ENCODE measurements at places on chromosomes 6 and 20.
A peak's percentile ranks its signal among the peaks of the same experiment; 100 is the strongest.

DNA sequence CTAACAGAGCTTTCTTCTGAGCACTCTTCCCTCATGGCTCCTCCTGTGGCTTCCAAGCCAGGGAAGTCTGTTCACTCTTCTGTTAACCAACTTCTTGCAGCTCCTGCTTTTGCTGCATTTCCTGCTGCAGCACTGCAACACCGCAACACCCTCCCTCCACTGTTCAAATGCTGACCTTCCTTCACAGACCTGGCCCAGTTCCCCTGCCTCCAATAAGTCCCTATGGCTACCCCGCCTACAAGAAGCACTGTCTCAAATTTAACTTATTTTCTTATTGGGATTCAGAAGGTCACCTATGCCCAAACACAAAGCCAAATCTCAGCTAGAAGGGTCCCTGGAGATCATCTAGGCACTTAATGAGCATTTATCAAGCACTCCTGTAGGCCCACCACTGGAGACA lies 44.6 kb downstream of the ELMO2 start:
- no peak for DNase-seq

GRCh38 chr6:50249493-50249892 lies 199.8 kb upstream of the DEFB112 start:
- peak; percentile 4 for DNase-seq

GRCh38 chr6:64516393-64516792 lies 880.8 kb downstream of the PHF3 start:
- DNase-seq: no peak

DNA sequence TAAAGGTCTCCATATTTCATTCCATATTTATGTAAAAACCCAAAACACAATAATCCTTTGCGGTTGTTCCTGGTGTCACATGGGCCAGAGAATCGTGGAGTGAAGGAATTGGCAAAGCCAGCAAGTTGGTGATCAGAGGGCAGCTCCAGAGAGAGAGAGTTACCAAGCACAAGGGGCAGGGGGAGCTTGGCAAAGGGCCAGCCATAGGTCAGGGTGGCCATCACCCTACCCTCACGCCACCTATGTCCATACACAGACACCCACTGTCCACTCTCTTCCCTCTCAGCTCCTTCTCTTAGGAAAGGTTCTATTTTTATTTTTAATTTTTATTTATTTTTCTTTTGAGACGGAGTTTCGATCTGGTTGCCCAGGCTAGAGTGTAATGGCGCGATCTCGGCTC lies 163.2 kb upstream of the JARID2 start:
- DNase-seq: no peak

DNA sequence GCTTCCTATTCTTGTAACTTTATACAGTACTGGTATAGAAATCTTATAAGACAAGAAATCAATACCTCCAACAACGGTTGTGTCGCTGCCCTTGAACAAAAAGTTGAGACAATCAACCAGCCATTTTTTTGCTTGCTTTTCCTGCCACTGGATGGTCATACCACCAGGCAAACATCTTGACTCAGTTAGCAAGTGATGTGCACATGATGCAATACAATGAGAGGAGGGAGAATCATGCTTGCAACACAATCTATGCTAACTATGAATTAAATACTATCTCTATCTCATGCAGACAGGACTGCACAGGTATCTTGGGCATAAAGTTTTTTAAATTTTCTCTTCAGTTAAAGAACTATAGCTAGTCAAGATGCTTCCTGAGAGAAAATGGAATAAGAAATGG lies 877.7 kb upstream of the CITED2 start:
- no peak for DNase-seq

DNA sequence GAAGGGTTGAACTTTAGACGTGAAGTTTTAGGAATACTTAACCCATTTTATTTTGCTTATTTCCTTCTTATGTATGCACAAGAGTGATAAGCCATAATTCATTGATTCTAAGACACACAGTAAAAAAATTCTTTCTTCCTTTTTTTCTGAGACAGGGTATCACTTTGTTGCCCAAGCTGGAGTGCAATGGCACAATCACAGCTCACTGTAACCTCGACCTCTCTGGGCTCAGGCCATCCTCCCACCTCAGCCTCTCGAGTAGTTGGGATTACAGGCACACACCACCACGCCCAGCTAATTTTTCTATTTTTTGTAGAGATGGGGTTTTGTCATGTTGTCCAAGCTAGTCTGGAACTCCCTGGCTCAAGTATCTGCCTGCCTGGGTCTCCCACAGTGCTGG lies 116.6 kb upstream of the RNF24 start:
- DNase-seq: no peak

- no peak for DNase-seq
Observed at GRCh38 chr20:36197271-36197670, 39.0 kb upstream of the AAR2 start.

GRCh38 chr6:105389543-105389942 lies 13.3 kb downstream of the PREP start:
- DNase-seq: no peak

- no peak for DNase-seq
Observed at GRCh38 chr6:4901386-4902061, 102.3 kb downstream of the RPP40 start.

DNA sequence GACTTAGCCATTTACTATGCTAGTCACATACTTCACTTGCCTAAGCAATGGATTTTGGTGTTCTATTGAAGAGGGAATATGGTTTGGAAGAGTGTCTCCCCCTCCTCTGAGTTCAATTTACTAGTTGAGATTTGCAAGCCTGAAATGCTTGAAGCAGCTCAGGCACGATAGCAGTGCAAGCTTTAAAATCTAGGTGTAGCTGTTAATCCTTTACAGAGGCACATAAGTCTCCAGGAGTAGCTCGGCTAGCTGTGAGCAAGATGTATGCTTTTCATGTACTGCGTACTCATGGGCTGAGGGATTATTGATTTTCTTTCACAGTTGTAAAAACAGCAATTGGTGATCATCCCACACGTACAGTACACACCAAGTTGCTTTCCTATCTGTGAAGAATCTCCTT lies 726 bp downstream of the FLRT3 start:
- DNase-seq: no peak

GRCh38 chr20:46962452-46963195 lies 68.0 kb downstream of the EYA2 start:
- DNase-seq: no peak

- no peak for DNase-seq
Observed at GRCh38 chr20:37443596-37443995, 77.5 kb upstream of the NNAT start.

GRCh38 chr6:28864326-28864923 lies 59.4 kb downstream of the TRIM27 start:
- DNase-seq: no peak

DNA sequence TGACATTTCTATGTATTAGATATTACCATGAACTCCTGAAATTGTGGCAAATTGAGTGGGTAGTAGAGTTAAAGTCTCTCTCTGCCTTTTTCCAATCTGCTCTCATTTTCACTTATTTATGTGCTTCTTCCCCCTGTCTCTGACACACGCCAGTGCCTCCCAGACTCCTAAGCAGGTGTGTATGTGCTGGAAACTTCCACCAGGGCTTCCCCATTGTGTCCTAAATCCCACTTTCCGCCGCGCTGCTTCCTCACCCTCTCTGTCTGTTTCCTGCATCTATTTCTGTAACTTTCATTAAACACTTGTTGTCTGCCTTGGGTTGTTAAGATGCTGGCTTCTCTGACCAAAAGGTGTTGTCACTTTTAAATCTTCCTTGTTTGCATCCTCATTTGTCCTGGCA lies 97.6 kb upstream of the HDGFL1 start:
- DNase-seq: no peak

DNA sequence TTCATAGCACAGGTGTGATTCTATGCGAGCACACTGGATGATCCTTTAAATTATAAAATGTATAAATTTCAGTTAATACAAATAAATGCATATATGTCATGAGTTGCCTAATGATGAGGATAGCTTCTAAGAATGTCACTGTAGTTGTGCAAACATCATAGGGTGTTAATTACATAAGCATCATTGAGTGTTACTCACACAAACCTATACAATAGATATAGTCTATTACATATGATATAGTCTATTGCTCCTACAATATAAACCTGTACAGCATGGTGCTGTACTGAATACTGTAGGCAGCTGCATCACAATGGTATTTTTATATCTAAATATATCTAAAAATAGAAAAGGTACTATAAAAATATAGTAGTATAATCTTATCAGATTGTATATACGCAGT lies 159.0 kb downstream of the PTPRK start:
- DNase-seq: no peak

DNA sequence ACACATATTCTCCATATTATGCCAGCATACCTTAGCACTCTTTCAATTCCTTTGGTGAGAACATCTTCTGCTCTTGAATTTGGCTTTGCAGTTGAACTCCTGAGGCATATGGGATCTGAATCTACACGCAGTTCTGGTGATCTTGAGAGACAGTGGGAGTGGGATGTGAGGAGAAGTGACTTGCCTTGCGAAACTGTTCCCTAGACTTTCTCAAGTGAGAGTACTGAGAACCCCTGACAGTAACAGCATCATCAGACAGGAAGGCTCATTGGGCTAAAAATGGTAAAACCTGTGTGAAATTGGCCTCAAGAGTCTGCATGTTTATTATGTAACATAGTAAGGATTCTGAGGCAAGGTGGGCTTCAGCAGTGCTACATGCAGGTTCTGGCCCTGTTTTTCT lies 49.1 kb upstream of the CEP85L start:
- DNase-seq: no peak

DNA sequence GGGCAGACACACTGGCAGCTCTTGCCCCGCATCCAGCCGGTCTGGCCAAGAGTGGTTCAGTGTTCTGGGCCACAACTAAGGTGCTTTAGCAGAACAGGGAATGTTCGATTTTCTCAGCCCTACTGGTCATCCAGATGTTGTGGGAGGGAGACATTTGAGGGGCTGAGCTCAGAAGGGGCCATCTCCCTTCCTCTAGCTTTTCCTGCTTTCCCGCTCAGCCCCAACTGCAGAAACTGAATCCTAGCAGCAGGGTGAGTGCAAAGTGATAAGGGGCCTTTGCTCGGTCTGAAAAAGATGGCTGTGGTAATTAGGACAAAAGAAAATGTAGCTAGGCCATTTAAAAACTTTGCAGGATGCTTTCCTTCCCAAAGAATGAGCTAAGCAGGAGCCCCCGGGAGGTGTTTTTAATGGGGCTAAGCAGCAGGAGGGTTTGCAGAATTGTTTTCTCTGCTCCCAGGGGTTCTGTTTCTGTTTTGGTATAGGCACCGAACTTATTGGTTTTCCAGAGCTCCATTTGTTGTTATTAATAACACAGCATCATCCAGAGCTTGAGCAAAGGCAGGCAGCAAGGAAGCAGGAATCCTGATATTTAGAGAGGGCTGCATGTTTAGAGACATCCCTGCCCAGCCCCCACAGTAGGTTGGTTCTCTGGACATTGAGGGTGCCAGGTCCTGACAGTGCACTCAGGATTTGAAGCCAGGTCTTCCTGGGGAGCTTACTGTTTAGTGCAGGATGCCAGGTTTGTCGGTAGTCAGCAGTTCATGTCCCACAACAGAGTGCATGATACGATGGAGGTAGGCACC lies 210.9 kb downstream of the SLC24A3 start:
- DNase-seq: no peak

GRCh38 chr20:17725094-17725835 lies 25.5 kb downstream of the BANF2 start:
- no peak for DNase-seq

DNA sequence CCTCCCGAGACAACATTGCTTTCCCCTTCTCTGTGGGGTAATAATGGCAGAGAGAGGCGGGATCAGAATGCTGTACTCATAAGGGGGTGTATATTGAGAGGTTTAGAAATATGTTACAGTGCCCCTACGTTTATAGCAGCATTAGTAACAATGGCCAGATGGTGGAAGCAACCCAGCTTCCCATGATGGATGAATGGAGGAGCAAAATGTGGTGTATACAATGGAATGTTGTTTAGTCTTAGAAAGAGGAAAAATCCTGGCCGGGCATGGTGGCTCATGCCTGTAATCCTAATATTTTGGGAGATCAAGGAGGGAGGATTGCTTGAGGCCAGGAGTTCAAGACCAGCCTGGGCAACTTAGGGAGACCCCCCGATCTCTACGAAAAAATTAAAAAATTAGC lies 12.9 kb downstream of the BANF2 start:
- no peak for DNase-seq

DNA sequence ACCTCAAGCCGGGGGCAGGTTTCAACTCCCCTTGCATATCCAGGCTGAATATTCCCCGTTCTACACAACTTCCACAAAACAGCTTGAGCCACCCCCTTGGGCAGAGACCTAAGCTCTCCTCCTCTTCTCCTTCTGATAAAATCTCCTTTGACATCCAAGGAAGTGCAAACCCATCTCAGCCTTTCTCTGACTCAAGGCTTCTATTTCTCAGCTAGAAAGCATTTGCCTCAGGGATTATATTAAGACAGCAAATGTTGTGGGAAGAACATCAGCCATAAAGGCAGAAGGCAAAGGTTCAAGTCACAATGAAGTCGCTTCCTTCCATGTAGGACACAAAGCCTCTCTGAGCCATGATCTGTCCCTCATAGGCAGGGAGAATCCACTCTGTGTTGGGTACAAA lies 386.6 kb upstream of the ARID1B start:
- no peak for DNase-seq

DNA sequence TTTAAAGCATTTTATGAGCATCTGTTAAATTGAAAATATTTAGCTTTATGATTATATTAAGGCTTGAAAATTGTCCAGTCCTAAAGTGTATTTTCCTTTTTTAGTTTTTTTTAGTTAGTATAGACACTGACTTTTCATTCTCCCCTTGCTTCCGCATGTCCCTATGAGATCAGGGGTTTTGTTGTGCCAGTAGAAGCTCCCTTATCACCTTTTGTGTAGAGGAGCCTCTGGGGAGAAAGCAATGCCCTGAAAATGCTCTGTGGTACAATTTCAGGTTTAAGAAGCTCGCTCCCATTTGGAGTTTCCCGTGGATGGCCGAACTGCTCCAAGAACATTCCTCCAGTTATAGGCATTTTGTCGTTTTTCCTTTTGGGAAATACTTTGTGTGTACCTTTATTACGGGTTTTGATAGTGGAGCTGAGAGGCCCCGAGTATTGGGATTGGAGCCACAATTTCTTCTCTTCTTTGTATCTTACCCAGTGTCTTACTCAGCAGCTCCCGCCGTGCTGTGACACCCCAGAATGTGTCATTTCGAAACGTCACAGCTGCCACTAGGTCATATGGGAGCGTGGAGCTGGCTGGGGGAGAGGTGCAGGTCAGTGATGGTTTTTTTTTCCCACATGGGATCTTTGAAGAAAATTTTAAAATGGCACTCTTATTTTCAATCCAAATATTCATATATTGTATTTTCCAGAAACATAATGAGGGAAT lies 49.9 kb downstream of the RPRD1B start:
- no peak for DNase-seq

DNA sequence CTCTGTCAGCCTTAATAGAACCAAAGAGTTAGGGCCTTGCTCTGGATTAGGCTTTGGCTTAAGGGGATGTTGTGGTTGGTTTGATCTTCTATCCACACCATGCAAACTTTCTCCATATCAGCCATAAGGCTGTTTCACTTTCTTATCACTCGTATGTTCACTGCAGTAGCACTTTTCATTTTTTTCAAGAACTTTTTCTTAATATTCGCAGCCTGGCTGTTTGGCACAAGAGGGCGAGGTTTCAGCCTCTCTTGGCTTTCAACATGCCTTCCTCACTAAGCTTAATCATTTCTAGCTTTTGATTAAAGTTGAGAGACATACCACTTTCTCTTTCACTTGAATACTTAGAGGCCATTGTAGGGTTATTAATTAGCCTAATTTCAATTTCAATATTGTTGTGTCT lies 193.1 kb downstream of the NRN1 start:
- no peak for DNase-seq

Measured in kidney epithelial cell (primary cell).